ENCODE measurements at places on chromosomes 5 and 9.

GRCh38 chr9:94668418-94668927, 29.2 kb upstream of the FBP1 start:
- no peak for DNase-seq

- DNase-seq: no peak
These were observed 92.1 kb downstream of the LMNB1 start for GRCh38 chr5:126869005-126869451.

GRCh38 chr9:136615631-136616306, 46.9 kb upstream of the EGFL7 start:
- no peak for DNase-seq

DNA sequence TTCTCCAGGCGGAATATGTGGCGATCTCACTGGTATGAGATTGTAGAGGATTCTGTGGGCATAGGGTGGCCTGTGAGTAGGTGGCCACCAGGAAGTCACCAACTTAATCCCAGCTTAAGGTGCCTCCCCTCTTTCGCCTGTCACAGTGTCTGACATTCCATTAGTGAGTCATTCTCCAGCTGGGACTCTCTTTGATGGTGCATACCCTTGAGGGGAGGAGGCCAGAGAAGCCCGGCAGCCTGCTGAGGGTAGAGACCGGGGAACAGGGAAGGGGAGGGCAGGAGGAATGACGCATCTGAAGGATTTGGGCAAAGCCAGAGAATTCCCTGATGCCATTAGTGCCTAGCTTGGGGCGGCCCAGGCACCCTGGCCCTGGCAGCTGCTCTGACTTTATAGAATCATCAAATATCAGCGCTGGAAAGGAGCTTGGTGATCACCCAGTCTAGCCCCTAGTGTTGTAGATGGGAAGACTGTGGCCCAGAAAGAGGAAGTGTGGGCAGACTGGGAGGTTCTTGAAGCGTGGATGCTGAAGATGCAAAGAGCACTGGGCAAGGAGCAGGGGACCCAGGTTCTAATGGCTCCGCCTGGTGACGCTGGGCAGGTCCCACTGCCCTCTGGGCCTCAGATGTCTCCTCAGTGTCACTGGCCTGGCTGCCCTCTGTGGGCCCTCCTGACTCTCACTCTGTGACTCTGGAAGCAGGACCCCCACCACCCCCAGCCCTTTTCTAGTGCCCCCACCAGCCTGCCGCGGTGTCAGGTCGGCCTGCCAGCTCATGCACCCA, 41.4 kb downstream of the DAB2IP start:
- DNase-seq: no peak

DNA sequence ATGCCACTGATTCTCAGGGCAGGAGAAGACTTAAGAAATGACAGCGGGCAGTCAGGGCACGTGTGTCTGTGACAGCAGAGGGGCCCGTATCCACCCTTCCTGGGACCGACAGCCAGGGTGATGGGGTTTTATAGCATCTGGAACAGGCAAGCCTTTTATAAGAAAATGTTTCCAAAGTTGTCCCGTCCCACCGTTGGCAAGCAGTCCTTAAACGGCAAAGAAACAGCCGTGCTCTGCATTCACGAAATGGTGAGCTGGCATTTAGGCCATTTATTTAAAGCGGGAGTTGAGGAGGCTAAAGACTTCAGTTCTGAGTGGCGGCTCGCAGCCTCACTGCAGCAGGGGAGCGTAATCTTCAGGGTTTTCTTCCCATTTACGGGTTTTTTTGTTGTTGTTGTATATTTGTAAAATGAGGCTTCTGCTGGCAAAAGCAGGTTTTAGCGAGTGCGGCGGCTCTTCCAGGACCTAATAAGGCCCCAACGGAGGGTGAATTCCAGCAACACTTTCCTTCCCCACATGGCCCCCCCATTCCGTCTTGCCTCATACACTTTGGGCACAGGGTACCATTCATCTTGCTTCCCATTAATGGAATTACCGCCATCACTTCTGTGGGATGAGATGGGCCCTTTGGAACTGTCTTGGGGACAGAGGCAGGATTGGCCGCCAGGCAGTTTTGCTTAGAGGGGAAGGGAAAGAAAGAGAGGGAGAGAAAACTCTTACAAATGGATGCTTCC, 15.8 kb downstream of the NEK6 start:
- no peak for DNase-seq

GRCh38 chr9:135818718-135819475, 88.4 kb downstream of the CAMSAP1 start:
- DNase-seq: no peak

- DNase-seq: no peak
These were observed 552.5 kb upstream of the FTMT start for GRCh38 chr5:121299153-121299552.

- no peak for DNase-seq
These were observed 209.3 kb downstream of the DAB2IP start for GRCh38 chr9:121860744-121861143.

GRCh38 chr5:110865400-110866094, 126.7 kb downstream of the SLC25A46 start:
- no peak for DNase-seq

- DNase-seq: no peak
These were observed 603 bp downstream of the PPIP5K2 start for GRCh38 chr5:103120607-103121200.

GRCh38 chr5:168262042-168262743, 29.3 kb upstream of the WWC1 start:
- DNase-seq: no peak

DNA sequence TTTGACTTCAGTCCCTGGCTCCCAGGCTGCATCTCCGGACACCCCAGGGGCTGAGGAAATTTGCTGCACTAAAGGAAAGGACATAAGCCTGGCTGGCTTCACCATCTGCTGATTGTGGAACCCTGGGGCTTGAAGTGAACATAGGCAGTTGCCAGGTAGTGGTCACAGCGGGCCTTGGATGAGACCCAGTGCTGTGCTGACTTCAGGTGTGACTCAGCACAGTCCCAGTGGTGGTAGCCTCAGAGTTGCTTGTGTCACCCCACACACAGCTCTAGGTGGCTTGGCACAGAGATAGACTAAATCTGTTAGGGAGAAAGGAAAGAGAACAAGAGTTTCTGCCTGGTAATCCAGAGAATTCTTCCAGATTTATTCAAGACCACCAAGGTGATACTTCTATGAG, 36.1 kb upstream of the RUSC2 start:
- DNase-seq: no peak

GRCh38 chr5:150710165-150710564, 9.3 kb upstream of the RBM22 start:
- DNase-seq: no peak

DNA sequence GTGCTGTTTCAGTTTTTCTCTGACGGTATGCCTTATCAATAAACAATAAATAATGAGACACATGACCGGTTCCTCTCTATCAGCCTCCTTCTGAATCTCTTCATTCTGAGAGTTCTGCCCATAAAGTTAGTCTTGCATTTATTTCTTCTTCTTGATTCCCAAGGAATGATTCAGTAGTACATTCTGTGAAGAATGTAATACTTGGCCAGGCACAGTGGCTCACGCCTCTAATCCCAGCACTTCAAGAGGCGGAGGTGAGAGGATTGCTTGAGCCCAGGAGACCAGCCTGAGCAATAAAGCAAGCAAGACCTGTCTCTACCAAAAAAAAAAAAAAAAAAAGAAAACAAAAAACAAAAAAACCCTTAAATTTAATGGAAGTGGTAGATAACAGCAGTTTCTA, 53.9 kb downstream of the PAM start:
- DNase-seq: no peak

- DNase-seq: no peak
These were observed 80.9 kb downstream of the YIPF5 start for GRCh38 chr5:144089401-144090021.

- DNase-seq: no peak
These were observed 313.0 kb downstream of the CETN3 start for GRCh38 chr5:90096415-90097081.

DNA sequence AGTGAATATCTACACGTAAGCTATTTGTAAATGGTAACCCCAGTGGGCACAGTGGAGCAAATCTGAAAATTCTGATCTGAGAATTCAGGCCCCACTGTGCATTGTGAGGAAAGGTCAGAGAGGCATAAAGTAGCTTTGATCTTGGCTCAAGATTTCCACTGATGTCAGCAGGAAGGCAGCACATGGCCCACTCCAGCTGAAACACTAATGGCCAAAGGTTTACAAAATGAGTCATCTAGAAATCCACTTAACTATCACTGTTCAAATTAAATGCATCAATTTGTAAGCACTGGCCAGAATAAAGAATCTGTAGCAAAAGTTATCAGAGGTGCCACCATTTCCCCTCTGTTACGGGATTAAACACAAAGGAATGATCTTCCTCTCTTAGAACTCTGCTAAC, 191.6 kb downstream of the C9orf152 start:
- DNase-seq: no peak

- DNase-seq: no peak
These were observed 12.9 kb downstream of the ARHGAP26 start for GRCh38 chr5:142782976-142783530.

DNA sequence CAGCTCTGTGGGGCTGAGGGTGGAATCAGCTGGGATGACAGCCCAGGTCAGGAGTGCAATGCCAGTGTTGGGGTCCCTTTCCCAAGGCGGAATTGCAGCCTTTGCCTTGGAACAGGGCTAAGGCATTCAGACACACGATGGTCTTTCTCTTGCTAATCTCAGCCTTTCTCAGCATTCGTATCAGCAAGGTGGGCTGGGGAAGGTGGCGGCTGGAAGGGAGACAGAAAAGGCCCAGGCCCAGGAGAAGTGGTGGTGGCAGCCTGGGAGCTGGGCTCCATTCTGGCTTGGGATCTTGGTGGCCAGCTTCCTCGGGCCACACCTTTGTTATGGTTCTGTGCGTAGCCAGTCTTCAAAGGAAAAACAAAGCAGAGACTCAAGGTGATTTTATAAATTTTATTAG, 1.1 kb upstream of the ARHGEF28 start:
- no peak for DNase-seq

DNA sequence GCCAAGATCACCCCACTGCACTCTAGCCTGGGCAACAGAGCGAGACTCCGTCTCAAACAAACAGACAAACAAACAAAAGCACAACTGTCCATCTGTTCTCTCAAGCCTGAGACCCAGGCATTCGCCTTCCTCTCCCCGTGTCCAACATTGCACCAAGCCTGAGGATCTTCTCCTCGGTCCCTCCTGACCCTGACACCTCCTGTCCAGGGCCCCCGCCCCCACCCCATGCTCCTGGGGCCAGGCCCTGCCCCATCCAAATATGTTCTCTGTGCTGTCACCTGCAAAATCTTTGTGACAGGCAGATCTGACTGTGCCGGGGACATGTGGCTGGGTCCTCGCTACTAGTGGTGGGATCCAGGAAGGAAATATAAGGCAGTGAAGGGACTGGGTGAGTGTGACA, 33.4 kb upstream of the UNC5A start:
- no peak for DNase-seq

DNA sequence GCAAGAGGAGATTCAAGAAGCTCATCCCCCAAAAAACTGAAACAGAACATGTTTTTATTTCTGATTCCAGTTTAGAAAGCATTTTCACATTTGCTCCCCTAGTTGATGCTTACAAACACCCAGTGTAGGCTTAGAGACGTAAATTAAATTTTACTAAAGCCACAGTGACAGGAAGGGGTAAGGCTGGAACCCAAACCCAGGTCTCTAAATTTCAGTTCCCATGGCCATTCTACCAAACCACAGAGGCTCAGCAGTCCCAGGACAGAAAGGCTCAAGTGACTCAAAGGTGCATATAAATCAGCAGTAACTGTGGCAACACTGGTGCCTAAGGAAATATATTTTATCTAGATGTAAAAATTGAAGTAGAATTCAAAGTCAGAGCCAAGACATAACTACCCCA, 128.7 kb downstream of the CEP120 start:
- DNase-seq: no peak

DNA sequence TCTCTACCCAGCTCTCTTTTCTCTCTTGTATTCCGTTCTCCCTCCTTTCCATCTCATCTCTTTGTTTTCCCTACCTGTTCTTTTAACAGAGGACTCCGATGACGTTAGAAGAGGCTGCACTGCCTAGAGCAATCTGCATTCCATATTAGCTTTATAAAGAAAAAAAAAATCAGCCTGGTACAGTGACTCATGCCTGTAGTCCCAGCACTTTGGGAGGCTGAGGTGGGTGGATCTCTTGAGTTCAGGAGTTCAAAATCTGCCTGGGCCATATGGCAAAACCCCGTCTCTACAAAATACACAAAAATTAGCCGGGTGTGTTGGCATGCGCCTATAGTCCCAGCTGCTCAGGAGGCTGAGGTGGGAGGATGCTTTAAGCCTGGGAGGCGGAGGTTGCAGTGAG, 49.0 kb downstream of the DAPK1 start:
- no peak for DNase-seq

- no peak for DNase-seq
These were observed 48.6 kb downstream of the UBE2QL1 start for GRCh38 chr5:6497262-6497661.

GRCh38 chr5:169770109-169770508, 133.0 kb downstream of the DOCK2 start:
- DNase-seq: no peak

GRCh38 chr5:164504141-164504772, 998.8 kb downstream of the MAT2B start:
- DNase-seq: no peak

GRCh38 chr5:9059920-9060691, 485.8 kb downstream of the SEMA5A start:
- no peak for DNase-seq

DNA sequence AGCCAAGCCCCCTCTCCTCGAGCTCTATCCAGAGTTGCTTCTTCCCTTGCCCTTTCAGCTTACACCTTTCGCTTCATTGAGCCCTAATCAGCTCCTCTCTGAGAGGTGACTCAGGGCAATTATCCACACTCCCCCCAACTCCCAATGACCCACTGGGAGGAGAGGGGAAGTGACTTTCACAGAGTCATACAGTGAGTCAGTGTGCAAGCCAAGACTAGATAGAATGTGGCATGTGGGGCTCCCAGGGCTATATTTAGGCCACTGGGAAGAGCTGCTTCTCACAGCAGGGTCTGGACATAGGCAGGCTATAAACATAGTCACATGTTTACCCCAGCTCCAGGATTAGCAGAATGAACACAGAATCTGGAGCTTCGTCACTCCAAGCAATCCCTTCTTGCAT, 57.4 kb downstream of the NRG2 start:
- no peak for DNase-seq

GRCh38 chr9:83188277-83188676, 125.3 kb upstream of the RASEF start:
- DNase-seq: no peak

GRCh38 chr5:285991-286557, 14.6 kb downstream of the PDCD6 start:
- DNase-seq: no peak
